Stimulated activated CD4-positive, alpha-beta T cell treated with anti-CD3 and anti-CD28 coated beads, Interleukin-4, amount 100 ng/mL, for 1 hour (primary cell): ENCODE measurements at places on chromosomes 12 and 14.
A peak's percentile ranks its signal among the peaks of the same experiment; 100 is the strongest.

DNA sequence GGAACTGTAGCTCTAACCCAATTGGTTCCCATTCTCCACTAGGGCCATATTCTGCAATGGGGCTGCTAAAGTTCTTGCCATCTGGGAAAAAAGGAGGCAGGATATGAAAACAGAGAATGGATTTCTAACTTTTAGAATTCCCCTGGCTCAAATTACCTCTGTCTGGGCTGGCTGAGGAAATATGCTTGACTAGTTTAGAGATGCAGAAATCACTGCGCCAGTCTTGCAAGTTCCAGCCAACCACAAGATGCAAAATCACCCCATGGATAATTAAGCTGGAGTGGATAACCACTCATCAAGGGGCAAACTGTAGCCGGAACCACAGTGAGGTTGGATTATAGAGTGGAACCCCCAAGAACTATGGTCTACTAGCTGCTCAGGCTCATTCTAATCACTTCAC lies 126.3 kb downstream of the RALGAPA1 start:
- DNase-seq = no peak

DNA sequence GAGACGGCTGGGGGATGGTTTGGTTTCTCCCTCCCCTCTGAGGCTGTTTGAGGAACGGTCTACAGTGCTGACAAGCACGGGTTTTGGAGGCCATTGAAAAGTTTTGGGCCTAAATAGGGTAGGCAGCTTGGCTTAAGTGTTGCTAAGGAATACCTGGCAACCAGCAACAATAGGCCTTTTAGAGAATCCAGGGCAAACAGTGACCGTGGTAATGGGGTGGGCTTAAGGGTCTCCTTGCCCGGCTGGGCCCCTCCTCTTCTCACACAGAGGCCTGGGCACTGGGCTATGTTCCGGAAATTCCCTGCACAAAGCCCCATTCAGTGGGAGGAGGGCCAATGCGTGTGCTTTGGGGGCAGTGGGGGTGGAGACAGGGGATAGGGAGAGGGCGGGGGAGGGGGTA lies 55.4 kb downstream of the ASCL1 start:
- DNase-seq = no peak

DNA sequence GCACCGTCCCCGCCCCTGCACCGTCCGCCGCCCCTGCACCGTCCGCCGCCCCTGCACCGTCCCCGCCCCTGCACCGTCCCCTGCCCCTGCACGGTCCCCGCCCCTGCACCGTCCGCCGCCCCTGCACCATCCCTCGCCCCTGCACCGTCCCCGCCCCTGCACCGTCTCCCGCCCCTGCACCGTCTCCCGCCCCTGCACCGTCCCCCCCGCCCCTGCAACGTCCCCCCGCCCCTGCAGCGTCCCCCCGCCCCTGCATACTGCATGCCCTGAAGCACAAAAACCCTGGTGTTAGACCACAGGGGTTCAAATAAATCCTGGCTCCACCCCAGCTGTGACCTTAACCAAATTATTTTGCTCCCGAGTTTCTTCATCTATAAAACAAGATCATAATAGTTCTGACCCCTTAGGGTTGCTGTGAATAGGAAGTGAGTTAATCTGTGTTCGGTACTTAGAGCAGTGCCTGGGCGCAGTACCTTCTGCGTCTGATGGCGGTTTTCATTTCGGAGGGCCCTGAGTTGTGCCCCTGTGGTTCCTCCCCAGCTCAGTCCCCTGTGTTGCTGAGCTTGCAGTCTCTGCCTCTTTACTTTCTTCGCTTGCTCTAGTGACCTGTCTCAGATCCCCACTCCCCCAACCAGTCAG lies 38.1 kb downstream of the ESRRB start:
- no peak for DNase-seq

GRCh38 chr12:40168001-40168400 lies 56.8 kb upstream of the LRRK2 start:
- DNase-seq = no peak

DNA sequence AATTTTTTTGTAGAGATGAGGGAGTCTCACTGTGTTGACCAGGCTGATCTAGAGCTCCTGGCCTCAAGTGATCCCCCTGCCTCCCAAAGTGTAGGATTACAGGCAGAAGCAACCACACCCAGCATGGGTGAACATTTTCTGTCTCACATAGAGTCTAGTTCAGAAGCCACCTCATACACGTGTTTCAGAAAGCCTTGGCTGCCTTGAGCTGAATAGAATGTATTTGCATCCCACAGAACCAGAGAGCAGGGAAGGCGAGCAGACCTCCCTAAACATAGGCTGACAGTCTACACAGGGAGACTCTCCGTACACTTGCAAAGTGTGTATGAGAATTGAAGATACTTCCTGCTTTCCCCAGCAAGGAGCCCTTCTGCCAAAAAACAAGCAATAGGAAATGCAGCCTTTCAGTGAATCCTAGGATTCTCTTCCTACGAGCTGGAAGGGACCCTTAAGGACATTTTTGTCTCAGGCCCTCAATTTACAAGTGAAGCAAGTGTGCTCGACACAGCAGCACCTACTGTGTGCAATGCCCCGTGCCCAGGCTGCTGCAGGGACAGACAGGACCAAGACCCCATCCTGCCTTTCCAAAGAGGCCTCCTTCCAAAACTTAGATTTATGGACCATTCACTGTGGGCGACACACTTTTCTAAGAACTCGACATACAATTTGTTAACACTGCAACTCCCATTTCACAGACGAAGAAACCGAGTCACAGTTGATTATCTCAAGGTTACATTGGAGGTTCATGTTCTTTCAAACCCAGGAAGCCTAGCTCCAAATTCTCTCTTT lies 11.2 kb downstream of the NUAK1 start:
- no peak for DNase-seq

- DNase-seq = no peak
Observed at GRCh38 chr12:12195081-12195480, 71.8 kb downstream of the LRP6 start.

DNA sequence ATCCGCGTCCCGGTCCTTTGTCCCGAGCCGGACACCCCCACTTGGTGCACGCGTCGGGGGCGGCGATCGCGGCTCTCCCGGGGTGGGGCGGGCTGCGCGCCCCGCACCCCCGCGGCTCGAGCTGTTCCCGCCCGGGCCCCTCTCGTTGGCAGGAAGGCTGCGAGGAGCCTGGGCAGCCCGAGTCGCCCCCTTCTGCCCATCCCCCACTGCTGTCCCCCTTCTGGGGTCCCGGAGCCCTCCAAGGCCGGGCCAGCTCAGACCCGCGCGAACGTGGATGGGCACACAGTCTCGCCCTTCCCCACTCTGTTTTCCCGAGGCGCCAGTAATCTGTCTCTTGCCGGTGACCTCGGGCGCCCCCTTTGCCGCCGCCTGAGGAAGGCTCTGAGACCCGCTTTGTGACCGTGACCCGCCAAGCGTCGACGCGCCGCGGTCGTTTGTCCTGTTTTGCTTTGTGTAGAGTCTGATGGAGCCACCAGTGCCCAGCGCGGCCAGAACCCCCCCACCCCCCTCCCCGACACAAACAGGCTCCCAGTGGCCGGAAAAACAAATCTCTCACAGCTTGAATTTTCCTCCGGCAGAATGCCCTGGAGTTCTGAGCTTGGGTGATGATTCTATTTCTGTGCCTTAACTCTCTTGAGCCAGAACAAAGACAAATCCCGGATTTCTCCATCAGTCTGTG lies 610 bp downstream of the C14orf132 start:
- peak; percentile 18 for DNase-seq

DNA sequence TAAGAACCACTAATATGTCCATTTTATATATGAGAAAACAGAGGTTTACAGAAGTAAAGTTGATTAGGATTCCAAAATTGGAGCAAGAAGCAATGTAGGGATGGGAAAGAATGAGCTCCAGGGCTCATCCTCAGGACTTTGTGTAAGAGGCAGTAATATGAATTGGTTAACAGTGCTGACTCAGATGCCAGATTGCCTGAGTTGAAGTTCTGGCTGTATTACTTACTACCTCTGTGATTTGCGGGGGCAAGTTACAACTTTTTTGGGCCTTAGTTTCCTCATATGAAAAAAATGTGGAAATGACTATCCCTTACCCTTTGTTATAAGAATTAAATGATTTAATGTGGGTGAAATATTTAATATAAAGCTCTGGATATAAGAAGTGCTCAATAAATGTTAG lies 35.1 kb upstream of the PPP2R5E start:
- DNase-seq = no peak

- DNase-seq = no peak
Observed at GRCh38 chr14:82009076-82009475, 475.4 kb upstream of the SEL1L start.

- no peak for DNase-seq
Observed at GRCh38 chr14:78170203-78170602, at the start of gene NRXN3. TSS of gene NRXN3 (plus strand) at chr14:78170373. CDS start at chr14:78243094, 72,721 bp downstream.

GRCh38 chr14:99230208-99231151 lies 41.5 kb downstream of the BCL11B start:
- DNase-seq = peak; percentile 78

- DNase-seq = no peak
Observed at GRCh38 chr12:76646366-76646765, 86.8 kb upstream of the OSBPL8 start.

- no peak for DNase-seq
Observed at GRCh38 chr14:59435101-59435500, 30.1 kb downstream of the GPR135 start.

DNA sequence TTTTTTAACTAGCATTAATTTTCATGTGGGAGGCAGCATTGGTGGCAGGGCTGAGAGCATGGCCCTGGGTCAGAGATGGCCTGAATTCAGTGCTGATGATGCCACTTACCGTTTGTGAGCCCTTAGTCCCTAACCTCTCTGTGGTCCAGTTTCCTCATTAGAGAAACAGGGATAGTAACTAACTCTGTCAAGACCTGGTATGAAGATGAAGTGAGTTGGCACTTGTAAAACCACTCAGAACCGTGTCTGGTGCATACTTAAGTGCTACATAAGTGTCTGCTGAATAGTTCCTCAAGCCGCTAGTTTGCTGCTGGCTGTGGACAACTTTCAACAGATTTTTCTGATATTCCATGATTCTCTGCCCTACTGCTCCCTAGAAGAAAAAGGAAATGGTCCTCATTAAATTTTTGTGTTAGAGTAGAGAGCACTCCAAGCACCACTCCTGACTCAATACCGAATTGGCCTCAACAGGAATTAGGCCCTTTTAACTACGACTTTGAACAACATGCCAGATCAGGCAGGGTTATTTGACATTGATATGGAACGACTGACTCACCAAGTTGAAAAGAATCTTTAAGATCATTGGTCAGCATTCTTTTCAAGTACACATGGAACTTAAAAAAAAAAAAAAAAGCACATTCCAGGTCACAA lies 250.2 kb downstream of the ANO2 start:
- DNase-seq = no peak

DNA sequence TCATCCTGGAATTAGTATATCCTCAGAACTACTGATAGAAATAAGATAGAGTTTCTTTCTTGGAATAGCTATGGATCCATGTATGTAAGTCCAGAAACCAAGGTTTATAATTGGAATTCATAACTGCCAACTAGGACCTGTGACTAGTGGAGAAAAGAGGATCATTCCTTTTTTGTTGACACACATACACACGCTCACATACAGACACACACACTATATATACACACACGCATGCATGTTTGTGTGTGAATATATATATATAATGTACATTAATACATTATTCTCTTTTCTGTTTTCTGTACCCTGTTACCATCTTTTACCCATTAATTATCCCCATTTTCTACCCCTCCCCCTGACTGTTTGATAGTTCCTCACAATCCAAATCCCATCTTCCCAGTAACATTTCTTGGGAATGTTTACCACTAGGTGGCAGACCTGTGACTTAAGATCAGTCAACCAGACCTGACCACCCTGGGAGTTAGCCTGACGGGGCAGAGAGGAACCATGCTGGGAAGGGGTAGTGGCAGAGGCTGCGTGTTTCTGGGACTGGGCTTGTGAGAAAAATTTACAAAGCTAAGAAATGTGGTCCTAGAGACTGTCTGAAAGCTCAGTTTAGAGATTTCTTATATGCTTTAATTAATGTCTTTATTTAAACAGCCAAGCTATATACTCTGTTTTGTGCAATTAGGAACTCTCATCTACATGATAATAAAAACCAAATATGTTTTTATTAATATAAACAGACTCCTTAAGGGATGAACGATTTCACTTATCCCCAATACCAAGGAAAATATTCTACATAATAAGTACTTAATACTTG lies 308.0 kb downstream of the PPFIA2 start:
- no peak for DNase-seq

- DNase-seq = no peak
Observed at GRCh38 chr14:90159146-90159545, 97.2 kb upstream of the PSMC1 start.

DNA sequence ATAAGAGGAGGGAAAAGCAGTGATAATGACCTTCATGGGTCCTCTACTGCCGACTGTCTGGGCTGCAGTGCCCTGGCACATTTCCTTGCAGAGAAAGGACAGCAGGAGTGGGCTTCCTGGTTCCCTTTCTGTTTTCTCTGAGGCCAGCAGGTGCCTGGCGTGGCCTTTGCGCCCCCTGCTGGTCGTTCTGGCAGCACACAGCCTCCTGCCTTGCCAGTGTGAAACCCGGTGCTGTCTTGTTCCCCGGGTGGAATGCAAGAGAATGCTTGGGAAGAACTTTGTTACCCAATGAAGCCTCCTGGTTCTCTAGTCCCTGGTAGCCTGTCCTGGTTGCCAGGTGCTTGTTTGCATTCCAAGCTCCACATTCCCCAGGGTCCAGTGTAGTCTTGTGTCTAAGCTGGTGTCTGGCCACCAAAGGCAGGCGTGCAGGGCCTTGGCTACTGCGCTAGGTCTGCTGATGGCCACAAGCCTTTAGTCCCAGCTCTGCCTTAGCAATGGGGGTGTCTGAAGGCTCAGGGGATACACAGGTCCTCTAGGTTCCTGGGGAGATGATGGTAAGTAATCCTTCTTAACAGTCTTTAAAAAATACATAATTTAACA lies 1392.4 kb upstream of the TMEM132C start:
- peak; percentile 65 for DNase-seq

GRCh38 chr14:28876572-28876945 lies 110.0 kb downstream of the FOXG1 start:
- no peak for DNase-seq

- DNase-seq = peak; percentile 65
Observed at GRCh38 chr12:55724226-55724939, 4.2 kb downstream of the RDH5 start.

GRCh38 chr12:57142121-57142520 lies 5.3 kb downstream of the LRP1-AS start:
- no peak for DNase-seq

- no peak for DNase-seq
Observed at GRCh38 chr12:86290615-86291014, 34.4 kb upstream of the MGAT4C start.

- no peak for DNase-seq
Observed at GRCh38 chr14:103134405-103134804, 11.1 kb downstream of the TNFAIP2 start.
